GM19239 (cell line): ENCODE measurements at places on chromosomes 1 and 21.

GRCh38 chr1:112956544-112957132 is 642 bp upstream of the SLC16A1 start:
- no peak for DNase-seq

GRCh38 chr1:16046842-16047241 is 3.3 kb downstream of the CLCNKB start:
- DNase-seq, result no peak

GRCh38 chr1:16006552-16007485 is 2.8 kb downstream of the SRARP start:
- DNase-seq, result no peak

- no peak for DNase-seq
Observed at GRCh38 chr1:38235705-38236104, 189.1 kb upstream of the POU3F1 start.

DNA sequence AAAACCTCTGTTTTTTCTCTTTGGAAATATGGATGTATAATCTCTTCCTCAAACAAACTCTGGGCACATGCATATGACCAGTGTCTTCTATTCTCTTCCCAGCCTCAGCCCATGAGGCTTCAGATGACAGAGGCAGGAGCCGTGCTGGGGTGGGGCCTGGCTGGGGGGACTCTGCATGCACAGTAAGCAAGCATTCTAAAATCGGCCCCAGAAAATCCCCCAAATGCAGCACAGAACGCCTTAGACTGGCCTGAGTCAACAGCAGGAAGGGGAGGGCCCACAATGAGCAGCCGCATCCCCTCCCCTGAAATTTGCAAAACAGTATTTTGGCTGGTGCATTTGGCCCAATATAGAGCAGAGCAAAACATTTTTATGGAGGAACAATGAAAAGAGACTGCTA is 47.8 kb downstream of the ITPKB start:
- no peak for DNase-seq

DNA sequence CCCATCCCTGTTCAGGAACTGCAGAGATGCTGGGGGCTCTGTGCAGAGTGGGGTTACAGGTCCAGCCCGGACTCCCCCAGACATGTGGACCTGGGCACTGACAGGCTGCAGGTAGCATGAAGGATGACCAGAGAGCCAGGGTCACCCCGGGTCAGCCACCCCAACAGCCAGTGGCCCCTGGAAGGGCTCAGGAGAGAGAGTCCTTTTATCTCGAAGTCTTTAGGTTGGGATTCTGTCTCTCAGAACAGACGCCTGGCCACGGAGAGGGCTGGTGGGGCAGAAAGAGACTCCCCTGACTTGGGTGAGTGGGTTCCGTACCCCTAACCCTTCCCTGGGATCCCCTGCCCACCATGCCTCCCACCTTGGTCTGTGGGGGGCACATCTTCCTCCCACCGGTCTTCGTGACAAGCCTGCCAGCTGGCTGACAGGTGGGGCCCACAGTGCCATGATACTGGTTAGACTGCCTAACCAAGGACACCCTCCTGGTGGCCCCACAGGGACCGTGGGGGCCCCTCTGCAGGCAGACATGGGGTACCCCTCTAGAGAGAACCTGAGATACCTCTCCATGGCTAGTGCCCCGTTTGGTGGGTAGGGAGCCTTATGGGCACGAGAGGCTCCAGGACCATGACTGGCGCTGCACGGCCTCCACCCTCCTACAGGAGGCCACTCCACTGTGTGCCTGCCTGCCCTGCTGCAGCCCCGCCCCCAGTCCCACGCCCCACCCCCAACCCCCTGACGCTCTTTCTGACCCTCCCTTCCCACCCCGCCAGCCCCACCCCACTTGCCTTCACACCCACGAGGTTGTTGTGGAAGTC is 24.2 kb downstream of the WNT9A start:
- DNase-seq, result no peak

GRCh38 chr1:3915551-3916121 is 15.6 kb upstream of the C1orf174 start:
- no peak for DNase-seq

GRCh38 chr1:158496374-158496773 is 24.4 kb downstream of the OR10R2 start:
- no peak for DNase-seq

DNA sequence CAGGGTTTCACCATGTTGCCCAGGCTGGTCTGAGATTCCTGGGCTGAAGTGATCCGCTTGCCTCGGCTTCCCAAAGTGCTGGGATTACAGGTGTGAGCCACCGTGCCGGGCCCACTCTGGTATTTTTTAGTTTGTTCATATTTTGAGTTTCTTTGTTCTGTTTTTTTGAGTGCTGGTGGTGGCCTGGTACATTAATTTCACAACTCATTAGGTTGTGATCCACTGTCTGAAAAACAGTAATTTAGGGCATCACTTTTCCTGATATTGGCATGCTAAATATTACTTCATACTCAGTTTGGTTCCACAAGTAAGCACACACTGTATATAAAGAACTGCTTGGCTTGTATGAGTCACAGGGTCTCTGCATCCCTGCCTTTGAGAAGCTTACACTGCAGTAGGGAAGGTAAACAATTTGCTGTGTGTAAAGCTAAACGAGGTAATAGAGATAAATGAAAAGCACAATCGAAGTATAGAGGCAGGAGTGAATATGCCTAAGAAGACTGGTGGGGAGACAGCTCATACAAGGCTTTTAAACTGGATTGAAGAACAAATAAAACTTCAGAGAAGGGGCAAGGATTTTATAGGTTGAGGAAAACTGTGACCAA is 7.7 kb downstream of the SNX27 start:
- DNase-seq, result no peak

GRCh38 chr1:156912310-156912709 is 8.1 kb upstream of the LRRC71 start:
- DNase-seq, result no peak

DNA sequence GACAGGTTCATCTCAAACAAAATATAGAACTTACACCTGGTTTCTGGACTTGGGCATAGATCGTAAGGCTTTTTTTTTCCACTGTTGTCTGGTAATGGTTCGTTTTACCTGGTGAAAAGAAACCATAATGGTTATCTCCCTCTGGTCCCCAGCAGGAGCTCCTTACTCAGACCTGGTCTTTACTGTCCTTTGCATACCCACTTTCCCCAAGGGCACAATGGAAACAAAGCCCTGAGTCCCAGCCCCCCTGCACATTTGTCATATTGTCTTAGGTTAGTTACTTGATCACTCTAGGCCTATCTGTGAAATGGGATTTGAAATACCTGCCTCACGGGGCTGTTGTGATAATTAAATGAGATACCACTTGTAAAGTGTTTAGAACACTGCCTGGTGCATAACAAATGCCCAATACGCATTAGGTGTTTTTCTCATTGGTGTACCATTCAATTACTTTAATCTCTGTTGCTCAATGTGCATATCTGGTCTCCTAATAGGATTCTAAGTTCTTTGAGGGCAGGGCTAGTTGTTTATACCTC is 27.0 kb downstream of the SLAMF1 start:
- DNase-seq, result no peak

GRCh38 chr1:243390162-243390791 is 134.4 kb downstream of the SDCCAG8 start:
- no peak for DNase-seq

DNA sequence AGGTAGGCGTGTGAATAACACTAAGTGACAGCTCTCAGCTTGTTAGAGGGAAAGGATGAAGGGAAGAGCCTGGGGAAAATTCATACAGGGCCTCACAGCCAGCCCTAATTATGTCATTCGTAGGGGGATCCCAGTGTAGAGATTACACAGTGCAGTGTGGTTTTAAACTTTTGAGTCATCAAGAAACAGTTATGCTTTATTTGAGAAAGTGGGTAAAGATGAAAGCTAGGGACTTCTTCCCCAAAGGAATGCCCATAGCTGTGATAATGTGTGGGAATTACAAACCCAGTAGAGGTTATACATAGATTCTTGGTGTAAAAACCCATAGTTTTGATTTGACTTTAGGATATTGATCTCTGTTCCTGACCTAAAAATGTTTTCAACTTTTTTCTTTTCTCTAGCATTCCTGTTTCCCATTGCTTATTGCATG is 1.9 kb downstream of the TTF2 start:
- no peak for DNase-seq

- DNase-seq, result no peak
Observed at GRCh38 chr21:29368906-29369305, 70.2 kb downstream of the BACH1 start.

- DNase-seq, result no peak
Observed at GRCh38 chr1:77859248-77859647, 29.2 kb upstream of the NEXN start.
